ENCODE measurements at places on chromosomes 4 and X.

DNA sequence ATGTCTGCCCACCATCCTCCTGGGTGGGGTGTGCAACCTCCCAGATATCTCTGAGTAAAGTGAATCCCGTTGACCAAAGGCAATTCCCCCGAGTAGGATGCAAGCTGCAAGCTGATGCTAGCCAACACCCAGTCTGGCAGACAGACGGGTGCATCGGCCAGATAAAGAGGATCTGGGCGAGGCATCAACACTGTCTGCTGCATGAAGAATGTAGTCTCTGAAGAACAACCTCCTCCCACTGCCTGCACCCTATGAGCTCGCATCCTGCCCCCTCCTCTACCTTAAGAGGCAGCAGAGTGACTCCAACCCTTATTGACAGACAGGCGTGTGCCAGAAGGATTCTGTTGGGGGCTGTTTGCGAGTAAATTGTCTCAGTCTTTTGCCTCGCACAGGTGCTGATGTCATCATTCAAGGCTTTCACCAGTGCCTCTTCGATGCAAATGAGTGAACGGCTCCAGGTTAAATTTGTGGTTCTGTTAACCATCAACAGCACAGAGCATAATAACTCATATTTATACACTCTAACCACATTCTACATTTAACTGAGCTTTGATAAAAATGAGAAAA is 546.9 kb downstream of the BCOR start:
- no peak for DNase-seq

DNA sequence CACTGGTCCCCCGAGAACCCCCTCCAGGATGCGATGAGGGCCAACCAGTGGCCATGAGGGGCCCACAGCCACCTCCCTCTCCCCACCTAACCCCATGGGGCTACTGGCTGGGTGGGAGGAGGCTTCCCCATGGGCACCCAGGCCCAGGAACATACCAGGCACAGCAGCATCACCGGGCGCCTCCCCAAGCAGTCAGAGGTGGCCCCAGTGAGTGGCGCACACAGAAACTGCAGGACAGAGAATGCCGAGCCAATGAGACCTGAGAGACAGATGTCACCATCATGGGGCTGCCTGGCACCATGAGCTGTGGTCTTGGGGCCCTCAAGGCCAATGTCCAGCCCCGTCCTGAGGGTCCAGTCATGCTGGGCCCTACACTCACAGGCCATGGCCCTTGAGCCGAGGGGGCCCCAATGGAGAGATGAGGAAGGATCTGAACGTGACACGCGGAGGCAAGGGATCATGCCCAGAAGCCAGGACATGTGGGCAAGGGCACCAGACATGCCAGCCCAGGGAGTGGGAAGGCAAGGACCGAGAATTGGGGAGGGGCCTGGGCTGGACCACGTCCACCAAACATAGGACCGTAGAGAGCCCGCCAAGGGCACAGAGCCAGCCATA is 30.1 kb downstream of the NOP14 start:
- DNase-seq: no peak

DNA sequence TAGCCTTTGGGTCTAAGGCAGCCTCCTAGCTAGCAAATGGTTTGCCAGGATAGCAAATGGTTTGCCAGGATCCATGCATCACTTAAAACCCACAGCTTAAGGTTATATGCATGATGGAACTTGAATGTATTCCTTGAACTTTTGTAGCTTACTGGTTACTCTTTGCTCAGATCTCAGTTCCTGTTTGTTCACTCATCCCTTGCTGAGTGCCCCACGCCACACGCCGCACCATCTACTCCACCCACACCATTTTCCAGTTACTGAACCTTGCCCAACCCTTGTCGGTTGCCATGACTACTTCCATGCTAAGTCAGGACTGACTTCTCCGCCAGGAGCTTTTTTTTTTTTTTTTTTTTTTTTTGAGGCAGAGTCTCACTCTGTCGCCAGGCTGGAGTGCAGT is 29.5 kb upstream of the XIAP start:
- DNase-seq: no peak

DNA sequence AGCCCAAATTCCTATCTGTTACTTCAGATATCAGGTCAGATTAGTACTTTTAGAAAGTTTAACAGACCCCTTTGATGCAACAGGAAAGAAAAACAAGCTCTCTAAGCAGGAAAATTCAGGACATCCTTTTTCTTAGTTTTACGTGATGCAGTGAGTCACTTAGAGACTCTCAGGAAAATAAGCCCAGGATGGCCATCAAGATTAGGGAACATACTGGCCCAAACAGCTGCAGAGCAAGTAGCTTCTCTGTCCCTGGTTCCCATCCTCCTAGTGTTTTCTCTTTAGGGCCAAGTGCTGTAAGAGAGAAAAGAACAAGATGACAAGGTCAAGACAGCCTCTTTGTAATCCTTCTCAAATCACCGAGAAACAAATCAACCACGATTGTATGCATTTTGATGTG is 219.1 kb downstream of the ZNF674 start:
- DNase-seq: no peak

- no peak for DNase-seq
These were observed 104.6 kb upstream of the GRID2 start for GRCh38 chr4:92199135-92199534.

DNA sequence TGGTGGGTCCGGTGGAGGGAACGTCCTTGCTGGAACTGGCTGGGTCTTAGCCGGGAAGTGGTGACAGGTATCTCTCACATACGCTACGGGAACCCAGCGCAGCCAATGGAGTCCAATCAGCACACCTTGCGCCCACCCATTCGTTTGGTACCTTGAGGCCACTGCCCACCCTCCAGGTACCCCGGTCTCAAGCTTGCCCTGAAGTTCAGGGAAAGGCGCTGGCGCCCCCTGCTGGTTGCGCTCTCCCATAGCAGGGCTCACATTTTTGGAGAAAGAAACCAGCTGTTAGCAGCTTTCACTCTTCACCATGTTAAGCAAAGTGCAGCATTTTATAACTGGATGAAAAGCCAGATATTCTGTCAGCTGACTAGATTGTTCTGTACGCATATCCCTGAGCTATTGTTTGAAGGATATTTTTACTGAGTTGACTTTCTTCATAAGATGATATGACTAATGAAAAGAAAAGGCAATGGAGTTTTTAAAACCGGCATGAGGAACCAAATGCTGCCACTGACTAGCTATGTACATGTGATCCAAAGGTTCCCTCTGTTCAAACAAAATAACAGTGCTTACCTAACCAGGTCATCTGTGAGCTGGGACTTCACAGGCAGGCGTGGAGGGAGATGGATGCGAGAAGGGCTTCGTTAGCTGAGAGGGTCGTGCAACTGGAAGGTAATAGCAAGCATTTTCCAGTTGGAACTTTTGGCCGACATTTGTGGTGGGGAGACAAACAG is 43.7 kb downstream of the OTOP1 start:
- DNase-seq: no peak

DNA sequence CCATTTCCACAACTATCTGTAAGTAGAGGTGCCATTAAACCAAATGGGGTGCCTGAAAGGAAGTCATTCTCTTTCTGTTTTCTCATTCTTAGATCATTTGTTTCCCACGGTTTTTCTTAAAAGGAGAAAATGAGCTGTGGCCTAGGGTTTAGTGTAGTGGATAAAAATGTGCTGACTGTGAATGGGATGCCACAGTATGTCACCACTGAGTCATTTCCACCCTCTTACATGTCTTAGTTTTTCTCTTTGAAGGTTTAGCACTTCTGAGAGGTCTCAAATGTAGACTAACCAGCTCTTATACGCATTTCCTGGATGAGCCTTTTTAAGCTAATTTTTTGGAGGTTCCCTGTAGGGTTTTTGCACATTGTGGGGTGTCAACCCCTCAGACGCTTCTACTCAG is 244.5 kb upstream of the SPANXN1 start:
- no peak for DNase-seq

DNA sequence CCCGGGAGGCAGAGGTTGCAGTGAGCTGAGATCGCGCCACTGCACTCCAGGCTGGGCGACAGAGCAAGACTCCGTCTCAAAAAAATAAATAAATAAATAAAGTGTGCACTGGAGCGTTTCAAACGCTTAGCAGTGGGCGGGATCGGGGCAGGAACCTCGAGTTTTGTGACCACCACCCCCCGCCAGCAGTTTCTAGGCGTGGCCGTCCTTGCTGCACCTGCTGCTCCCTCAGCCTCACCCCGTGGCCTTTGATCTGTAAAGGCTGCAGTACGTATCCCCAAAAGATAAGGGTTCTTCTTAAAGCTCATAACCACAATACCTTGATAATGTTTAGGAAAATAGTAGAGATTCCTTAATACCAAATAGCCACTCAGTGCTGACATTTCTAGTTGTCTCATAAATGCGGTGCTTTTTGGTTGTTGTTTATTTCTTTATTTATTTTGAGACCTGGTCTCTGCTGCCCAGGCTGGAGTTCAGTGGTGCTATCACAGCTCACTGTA is 33.2 kb downstream of the PCGF3 start:
- DNase-seq: no peak

- no peak for DNase-seq
These were observed 208.8 kb downstream of the UGT8 start for GRCh38 chr4:114807357-114807756.

- no peak for DNase-seq
These were observed 38.7 kb downstream of the SLC4A4 start for GRCh38 chr4:71377561-71377960.

DNA sequence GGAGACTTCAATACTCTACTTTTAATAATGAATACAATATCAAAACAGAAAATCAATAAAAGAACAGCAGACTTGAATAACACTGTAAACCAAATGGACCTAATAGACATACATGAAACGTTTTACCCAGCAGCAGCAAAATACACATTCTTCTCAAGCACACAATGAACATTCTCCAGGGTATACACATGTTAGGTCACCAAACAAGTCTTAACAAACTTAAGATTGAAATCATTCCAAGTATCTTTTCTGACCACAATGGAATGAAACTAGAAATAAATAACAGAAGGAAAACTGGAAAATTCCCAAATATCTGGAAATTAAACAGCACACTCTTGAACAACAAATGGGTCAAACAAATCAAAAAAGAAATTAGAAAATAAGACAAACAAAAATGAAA is 145.0 kb upstream of the CT83 start:
- no peak for DNase-seq

DNA sequence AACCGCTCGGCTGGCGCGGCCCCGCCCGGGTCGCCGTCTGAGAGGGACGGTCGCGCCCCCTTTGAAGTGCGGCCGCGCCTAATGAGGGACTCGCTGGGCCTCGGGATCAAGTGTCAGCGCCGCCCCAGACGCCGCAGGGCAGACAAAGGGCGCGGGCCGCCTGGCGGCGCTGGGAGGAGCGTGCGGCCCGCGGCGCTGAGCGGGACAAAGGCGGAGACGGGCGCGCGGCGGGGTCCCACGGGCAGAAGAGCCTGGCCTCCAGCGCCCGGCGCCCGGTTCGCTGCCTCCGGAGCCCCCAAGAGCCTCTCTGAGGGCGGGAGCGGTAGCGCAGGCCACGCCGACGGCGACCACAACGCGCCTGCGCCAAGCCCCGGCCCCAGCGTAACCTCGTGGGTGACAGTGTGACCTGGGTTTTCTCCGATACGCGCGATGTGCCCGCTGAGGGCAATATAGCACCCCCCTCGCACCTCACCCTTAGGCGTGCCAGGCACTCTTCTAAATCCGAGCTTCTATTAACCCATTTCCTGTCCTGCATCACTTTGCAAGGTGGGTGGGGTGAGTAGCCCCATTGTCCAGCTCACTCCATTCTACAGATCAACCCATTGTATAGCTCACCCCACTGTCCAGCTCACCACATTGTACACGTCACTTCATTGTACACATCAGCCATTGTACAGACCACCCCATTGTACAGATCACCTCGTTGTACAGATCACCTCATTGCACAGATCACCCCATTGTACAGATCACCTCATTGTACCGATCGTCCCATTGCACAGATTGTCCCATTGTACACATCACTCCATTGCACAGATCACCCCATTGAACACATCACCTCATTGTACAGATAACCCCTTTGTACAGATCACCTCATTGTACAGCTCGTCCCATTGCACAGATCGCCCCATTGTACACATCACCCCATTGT is 33.7 kb upstream of the STX18 start:
- peak; percentile 43 for DNase-seq

DNA sequence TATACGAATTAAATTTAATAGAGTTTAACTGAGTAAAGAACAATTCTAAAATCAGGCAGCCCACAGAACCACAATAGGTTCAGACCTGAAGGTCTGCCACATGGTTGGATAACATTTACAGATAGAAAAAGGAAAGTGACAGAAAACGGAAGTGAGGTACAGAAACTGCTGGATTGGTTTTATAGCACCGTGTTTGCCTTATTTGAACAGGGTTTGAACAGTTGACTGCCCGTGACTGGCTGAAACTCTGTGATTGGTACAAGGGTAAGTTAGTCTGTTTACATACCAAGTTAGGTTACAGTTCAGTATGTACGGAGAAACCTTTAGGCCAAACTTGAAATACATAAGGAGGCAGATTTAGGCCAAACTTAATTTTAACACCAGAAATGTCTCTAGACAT is 64.1 kb upstream of the ATXN3L start:
- no peak for DNase-seq

GRCh38 chr4:12519426-12519825 is 964.7 kb downstream of the RAB28 start:
- DNase-seq: no peak

GRCh38 chr4:68693325-68694075 is 23.0 kb upstream of the UGT2B15 start:
- no peak for DNase-seq

GRCh38 chr4:89733946-89734345 is 103.0 kb downstream of the SNCA start:
- no peak for DNase-seq

DNA sequence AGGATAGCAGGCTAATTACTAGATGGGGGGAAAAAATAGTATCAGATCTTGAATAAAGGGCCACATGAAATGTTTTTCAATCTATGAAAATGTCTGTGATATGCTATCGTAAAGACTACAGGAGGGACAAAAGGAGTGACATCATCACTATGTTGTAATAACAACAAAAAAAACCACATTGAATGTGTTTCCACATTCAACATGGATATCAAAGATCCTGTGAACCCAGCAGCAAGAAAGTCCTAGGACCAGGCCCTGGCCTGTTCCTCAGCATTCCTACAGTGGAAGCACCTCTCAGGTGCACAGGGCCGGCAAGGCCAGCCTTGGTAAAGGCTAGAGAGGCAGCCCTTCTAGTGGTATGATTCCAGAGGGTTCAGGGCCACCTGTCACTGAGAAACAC is 118.3 kb downstream of the RELL1 start:
- no peak for DNase-seq

DNA sequence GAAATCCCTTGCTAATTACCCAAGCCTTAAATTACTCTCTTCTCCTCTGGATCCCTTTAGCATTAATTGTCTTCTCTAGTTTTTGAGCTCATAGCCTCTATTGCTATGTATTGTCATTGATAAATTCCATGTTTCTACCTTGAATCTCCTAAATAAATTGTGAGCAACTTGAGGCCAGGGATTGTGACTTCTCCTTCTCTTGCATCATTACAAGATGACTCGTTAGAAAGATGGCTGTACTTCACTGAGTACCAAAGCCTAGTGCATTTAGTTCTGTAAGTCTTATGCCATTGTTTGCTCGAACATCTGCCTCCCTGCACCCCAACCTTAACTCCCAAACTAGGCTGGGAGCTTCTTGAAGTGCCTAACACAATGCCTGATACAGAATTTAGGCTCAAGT is 15.3 kb downstream of the VSIG4 start:
- DNase-seq: no peak

GRCh38 chr4:147987252-147987651 is 255.4 kb downstream of the ARHGAP10 start:
- no peak for DNase-seq
